ENCODE measurements at places on chromosomes 1 and 21. TPM values are rescaled to one million over a fixed set of nuclear protein-coding genes. Genes with fewer than 3 reads are reported as not detected.

SPRR2F gene
- total RNA-seq = not detected

CNR2 gene
- not detected for total RNA-seq

KCNE2 gene
- total RNA-seq = 0.44 TPM

TFF1 gene
- not detected for total RNA-seq

- DNase-seq = no peak
Measured at GRCh38 chr1:91151702-91152101, 129.9 kb upstream of the ZNF644 start.

- DNase-seq = no peak
Measured at GRCh38 chr1:17009706-17010105, 2.0 kb downstream of the ATP13A2 start.

DNA sequence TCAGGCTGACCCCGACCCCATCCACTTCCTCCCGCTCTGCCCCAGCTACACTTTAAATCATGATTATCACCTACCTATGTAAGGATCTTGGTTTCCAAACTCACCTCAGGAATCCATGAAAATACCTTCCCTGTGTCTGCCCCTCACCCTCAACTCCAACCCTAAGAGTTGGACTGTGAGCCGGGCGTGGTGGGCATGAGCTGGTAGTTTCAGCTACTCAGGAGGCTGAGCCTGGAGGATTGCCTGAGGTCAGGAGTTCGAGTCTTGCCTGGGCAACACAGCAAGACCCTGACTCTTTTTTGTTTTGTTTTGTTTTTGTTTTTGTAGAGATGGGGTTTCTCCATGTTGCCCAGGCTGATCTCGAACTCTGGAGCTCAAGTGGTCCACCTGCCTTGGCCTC, 30.5 kb upstream of the CCSAP start:
- DNase-seq = no peak

GRCh38 chr21:21213297-21213696, 215.1 kb downstream of the NCAM2 start:
- DNase-seq = no peak

GRCh38 chr1:61887931-61888564, 145.8 kb downstream of the PATJ start:
- peak; percentile 57 for DNase-seq

Data from tibial nerve (tissue), 4 donors.